RKO (cell line): ENCODE measurements at places on chromosomes 7 and 10.

DNA sequence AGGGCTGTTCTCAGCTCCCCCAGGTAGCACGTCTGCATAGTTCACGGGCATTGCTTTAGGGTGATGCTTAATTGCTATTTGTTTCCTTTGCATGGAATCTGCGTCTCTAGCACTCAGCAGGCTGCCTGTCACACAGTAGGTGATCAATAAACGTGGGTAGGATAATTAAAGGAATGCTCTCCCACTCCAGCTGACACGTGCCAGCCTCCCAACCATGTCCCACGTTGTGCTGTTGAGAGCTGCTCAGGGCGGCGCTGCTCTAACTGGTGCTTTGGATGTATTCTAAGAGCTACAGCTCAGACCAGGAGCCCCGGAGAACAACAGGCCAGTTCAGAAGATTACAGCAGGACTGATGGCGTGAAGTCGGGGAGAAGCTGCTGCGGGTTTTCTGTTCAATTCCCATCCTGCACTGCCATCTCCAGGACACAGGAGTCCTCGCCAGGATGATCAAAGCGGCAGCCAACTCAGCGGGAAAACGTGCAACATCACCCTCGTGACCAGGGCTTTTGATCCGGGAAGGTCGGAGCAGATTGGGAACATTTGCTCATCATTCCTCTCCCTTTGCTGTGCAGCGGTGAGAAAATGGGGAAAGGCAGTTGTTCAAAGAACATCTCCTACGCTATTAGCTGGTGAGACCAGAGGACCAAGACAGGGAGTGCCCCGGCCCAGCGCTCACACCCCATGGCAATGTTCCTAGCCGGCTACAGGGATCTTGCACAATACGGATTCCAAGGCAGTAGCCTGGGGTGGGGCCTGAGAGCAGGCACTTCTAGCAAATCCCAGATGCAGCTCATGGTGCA, 50.5 kb upstream of the FOXK1 start:
- peak; percentile 91 for DNase-seq

- DNase-seq, result no peak
These were observed 160.8 kb downstream of the XPNPEP1 start for GRCh38 chr10:109762555-109762954.

DNA sequence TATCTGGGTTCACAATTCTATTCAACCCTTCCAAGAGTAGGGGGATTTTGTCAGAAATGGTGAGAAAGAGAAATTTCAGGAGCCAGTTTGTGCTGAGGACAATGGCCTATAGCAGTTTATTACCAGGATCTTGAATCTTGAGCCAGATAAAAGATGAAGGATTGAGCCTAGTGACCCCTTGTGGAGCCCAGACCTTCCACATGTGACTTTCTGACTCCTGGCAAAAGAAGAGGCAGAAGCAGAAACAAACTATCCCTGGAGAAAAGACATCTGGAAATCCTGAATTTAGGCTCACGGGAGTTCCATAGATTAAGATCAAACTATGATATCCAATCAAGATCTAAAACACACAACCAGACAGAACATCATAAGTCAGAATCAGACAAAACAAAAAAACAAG, 60.9 kb upstream of the CHRM2 start:
- DNase-seq, result peak; percentile 22

DNA sequence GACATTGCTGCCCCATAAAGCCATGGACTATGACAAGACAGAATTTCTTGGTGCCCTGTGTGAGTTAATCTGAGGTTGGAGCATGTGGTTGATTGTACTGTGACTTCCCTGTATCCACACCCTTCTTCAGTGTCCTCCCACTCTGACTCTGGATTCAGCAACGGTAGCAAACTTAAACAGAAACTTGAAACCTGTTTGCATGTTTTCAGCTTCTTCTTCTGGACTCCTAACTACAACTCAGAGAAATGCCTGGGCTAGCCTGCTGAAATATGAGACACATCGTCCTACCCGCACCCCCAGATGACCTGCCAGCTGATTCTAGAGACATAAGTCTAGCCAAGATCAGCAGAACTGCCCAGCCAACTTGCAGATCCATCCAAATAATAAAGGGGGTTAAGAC, 78.4 kb downstream of the IPMK start:
- no peak for DNase-seq

DNA sequence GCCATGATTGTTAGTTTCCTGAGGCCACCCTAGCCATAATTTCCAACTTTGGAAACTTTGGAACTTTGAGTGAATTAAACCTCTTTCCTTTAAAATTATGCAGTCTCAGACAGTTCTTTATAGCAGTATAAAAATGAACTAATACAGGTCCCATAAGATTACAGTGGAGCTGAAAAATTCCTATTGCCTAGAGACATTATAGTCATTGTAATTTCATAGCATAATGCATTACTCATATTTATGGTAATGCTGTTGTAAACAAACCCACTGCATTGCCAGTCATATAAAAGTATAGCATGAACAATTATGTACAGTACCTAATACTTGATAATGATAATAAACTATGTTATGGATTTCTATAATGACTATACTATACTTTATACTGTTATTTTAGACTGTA, 88.0 kb upstream of the TMEM229A start:
- DNase-seq, result no peak

GRCh38 chr7:47942132-47942531, 6.1 kb downstream of the PKD1L1 start:
- no peak for DNase-seq

GRCh38 chr7:43377196-43377960, 205.5 kb upstream of the STK17A start:
- no peak for DNase-seq

- no peak for DNase-seq
These were observed 705.5 kb downstream of the AUTS2 start for GRCh38 chr7:70303780-70304179.

- no peak for DNase-seq
These were observed 107.7 kb downstream of the SEPTIN7 start for GRCh38 chr7:35908331-35909216.

GRCh38 chr10:17647326-17647725, 3.4 kb downstream of the STAM start:
- no peak for DNase-seq

DNA sequence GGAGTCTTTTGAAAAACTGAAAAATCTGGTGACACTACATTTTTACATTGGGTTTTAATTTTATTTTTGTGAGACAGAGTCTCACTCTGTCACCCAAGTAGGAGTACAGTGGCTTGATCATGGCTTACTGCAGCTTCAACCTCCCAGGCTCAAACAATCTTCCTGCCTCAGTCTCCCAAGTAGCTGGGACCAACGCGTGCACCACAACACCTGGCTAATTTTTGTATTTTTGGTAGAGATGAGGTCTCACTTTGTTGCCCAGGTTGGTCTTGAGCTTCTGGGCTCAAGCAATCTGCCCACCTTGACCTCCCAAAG, 11.5 kb downstream of the MPLKIP start:
- no peak for DNase-seq

DNA sequence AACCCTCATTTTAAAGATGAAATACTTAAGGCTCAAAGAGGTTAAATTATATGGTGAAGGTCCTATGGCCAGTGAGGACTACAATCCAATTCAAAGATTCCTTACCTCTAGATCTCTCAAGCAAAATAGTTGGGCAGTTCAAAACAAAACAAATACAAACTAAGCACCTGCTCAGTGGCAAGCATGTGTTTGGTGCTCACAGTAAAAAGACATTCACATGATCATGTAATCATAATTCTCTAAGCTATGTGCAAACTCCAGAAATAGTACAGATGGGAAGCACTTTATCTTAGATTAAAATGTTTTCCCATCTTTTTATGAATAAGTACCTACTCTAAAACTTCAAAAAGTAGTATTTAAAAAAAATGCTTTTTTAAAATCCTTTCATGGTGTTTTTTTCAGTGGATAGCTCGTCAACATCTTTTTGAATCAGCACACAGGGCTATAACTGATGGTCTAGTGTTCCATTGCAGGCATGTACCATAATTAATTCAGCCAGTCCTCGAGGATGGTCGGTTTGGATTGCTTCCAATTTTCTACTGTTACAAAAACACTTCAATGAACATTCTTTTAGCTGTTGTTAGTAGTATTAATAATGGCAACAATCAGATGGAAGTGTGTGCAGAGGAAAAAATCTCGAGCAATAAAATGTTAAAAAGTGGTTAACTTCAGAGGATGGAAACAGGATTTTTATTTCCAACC, 58.4 kb downstream of the CHCHD3 start:
- DNase-seq, result no peak
